Hematopoietic multipotent progenitor cell (in vitro differentiated cells): ENCODE measurements at places on chromosomes 6 and 20. TPM values are rescaled to one million over a fixed set of nuclear protein-coding genes. Genes with fewer than 3 reads are reported as not detected.

Gene FLRT3
- total RNA-seq = under 0.01 TPM

Gene ECT2L
- total RNA-seq = not detected

- DNase-seq = no peak
Measured at GRCh38 chr20:40753472-40753871, 64.4 kb upstream of the MAFB start.

GRCh38 chr6:109121411-109121810 is 26.1 kb downstream of the CEP57L1 start:
- DNase-seq = no peak

DNA sequence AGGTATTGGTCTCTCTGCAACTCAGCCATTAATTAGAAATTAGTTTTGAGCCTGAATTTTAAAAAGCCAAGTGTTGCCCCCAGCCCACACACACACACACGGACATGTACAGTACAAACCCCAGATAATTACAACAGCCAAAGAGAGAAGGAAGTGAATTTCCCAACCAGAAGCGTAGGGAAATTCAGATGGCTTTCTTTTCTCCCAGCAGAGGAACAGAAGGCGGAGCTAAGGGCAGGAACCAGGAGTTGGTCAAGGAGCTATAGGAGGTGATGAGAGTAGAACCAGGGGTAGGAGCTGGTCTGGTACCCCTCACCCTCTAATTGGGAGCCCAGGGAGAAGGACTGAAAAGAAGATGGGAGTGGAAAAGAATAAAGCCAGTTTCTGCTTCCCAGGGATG is 3.9 kb upstream of the ZBTB9 start:
- DNase-seq = no peak

Gene TCF21
- not detected for total RNA-seq

DNA sequence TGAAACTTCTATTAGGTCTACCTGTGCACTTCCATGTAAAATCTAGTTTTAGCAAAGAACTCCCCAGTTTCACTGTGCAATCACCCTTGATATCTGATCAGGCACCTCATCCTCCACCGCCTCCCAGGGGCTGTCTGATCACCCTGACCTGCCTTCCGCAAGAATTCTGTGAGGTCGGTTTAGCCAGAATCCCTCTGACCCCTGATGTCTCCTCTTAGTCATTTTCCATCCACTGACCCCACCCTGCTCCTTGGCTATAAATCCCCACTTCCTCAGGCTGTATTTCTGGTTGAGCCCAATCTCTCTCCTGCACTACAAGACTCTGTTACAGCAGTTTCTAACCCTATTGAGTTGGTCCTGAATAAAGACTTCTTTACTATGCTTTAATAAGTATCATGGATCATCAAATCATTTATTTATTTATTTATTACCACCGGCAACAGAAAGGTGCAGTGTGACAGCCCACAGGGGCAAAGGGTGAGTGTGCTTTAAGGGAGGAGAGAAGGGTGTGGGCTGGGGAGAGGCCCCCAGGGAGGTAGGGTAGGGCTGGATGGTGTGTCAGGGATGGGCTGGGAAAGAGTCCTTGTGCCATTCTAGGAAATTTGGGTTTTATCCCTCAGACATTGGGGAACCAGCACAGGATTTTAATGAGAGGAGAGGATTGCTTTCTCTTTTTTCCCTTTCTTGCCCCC is 11.2 kb upstream of the SERPINB6 start:
- no peak for DNase-seq

DNA sequence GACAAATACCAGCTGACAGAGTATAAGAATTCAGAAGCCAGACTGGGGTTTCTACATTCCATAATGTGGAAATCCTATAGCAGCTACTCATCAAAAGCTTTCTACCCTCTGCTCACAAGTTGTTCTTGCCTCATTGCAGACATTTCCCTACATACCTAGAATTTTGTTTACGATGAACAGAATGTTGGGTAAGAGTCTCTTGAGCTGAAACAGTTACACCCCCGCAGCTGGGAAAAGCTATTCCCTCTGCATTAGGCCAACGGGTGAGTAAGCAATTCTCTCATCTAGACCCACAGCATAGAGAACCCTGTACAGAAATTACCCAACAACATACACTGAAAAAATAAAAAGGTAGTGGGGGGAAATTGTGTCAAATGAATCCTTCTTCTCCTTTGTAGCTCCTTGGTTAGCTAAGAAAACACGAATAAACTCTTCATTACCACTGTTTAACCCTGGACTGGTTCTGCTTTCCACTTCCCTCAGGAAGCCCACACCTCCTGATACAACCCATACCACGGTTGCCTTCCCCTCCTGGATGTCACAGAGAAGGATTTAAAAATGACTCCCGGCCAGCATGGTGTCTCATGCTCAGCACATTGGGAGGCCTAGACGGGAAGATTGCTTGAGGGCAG is 215.0 kb upstream of the SHLD1 start:
- no peak for DNase-seq

GRCh38 chr20:47328129-47328528 is 28.4 kb downstream of the ZMYND8 start:
- no peak for DNase-seq

DNA sequence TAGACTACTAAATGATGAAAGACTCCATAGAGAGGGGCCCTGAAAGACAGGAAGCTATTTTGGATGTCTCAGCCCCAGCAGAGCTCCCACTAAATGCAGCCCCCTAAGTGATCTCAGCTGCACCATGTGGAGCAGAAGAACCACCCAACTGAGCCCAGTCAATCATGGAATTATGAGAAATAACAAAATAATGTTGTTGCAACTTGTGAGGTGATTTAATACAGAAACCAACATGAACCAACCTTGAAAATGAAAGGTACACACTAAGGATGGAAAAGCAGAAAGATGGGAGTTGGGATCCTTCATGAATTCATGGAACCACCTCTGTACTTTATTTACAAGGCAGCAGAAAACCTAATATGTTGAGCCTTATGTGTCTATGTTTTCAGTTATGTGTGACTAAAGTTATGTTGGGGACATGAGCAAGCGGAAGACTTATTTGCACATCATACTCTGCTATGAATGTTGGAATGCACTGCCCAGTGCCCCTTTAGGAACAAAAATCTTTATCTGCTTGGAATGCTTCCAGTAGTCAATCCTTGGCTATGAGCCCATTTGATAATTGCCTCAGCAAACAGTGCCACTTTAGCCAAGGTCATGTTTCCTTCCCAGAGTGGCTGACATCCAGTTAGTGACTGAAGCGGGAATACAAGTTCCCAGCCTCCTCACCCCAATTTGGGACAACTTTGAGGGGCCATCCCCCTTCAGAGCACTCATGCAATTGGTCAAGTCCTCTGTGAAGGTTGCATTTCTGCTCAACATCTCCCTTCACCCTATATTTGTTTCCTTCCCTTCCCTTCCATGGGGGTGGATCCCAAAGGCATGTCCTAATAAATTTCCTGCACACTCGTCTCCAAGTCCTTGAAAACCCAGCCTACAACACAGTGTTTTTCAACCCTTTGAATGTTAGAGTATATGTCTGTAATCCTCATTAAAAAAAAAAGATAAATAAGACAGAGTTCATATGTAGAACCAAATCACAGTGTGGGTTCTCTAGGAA is 18.4 kb downstream of the TP53RK start:
- DNase-seq = no peak
